Natural killer cell (primary cell): ENCODE measurements at places on chromosomes 3 and 15. TPM values are rescaled to one million over a fixed set of nuclear protein-coding genes. Genes with fewer than 3 reads are reported as not detected.

SAXO2 gene
- 6.5 TPM for total RNA-seq

- DNase-seq, result no peak
- no peaks in the 10 kb centered on the region for H3K27me3 ChIP-seq
- H3K4me3 ChIP-seq, result no peak overlapping the region
- H3K4me1 ChIP-seq, result no peaks in the 10 kb centered on the region
These were observed 185.8 kb upstream of the UBE3A start for GRCh38 chr15:25624504-25625177.

MYO5C gene
- total RNA-seq, result 0.45 TPM

DNA sequence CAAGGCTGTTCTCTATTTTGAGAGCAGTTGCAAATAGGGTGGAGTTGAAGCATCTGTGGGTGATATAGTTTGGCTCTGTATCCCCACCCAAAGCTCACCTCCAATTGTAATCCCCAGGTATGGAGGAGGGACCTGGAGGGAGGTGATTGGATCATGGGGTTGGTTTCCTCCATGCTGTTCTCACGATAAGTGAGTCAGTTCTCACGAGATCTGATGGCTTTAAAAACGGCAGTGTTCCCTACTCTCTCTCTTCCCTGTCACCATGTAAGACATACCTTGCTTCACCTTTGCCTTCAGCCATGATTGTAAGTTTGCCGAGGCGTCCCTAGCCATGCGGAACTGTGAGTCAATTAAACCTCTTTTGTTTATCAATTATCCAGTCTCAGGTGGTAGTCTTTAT is 21.0 kb downstream of the CHST2 start:
- no peaks in the 10 kb centered on the region for H3K4me1 ChIP-seq
- no peaks in the 10 kb centered on the region for H3K27me3 ChIP-seq
- no peak overlapping the region for H3K4me3 ChIP-seq
- DNase-seq, result no peak
- H3K36me3 ChIP-seq, result no peaks in the 10 kb centered on the region

GOLGA8T gene
- 2.6 TPM for total RNA-seq

ITIH1 gene
- total RNA-seq, result not detected

GRCh38 chr3:2158828-2159227 is 60.2 kb downstream of the CNTN4 start:
- H3K4me3 ChIP-seq, result no peak overlapping the region
- no peaks in the 10 kb centered on the region for H3K4me1 ChIP-seq
- H3K36me3 ChIP-seq, result no peaks in the 10 kb centered on the region
- no peaks in the 10 kb centered on the region for H3K27me3 ChIP-seq
- no peak for DNase-seq

DNA sequence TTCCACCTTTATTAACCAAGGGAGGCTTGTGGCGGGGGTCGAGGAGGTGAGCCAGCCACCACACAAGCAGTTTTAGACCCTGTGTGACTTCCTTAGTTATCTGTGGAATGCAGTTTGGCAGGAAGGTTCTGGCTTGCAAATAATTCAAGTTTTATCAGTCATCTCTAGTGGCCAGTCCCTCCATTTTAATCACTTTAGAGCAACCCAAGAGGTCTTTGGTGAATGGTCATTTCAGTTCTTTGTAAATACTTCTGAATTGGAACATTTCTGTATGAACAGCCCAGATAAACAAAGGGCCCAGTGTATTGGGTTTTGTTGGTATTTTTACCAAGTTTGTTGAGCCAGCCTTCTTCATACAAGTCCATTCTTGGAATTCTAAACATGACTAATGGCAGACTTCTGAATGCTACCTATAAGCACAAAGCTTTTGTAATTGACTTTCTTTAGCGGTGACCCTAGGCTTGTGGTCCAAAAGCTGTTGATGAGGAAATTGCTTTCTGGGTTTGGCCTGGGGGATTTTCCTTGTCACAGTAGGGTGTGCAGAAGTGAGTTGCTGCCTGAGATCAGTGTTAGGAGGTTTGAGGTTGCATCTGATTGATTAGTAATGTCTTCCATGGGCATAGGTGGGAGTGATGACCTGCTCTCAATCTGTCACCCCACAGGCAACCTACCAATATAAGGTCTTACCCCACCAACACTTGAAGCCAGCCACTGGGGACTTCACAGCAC is 193.3 kb upstream of the TOPAZ1 start:
- no peak for DNase-seq
- H3K36me3 ChIP-seq, result no peaks in the 10 kb centered on the region
- no peak overlapping the region for H3K4me3 ChIP-seq
- no peak overlapping the region for H3K27ac ChIP-seq
- no peaks in the 10 kb centered on the region for H3K4me1 ChIP-seq

GRCh38 chr3:46278816-46279672 is 36.8 kb downstream of the CCR3 start:
- H3K27me3 ChIP-seq, result no peaks in the 10 kb centered on the region
- peaks cover 73% of the 10 kb centered on the region for H3K4me1 ChIP-seq
- no peak overlapping the region for H3K4me3 ChIP-seq
- peak overlapping the region; percentile 6 for H3K27ac ChIP-seq
- no peaks in the 10 kb centered on the region for H3K36me3 ChIP-seq

- no peaks in the 10 kb centered on the region for H3K27me3 ChIP-seq
- H3K4me3 ChIP-seq, result no peak overlapping the region
- H3K27ac ChIP-seq, result peak overlapping the region; percentile 86
- no peaks in the 10 kb centered on the region for H3K36me3 ChIP-seq
- H3K4me1 ChIP-seq, result peaks cover 24% of the 10 kb centered on the region
These were observed 981 bp upstream of the SCAP start for GRCh38 chr3:47476644-47477199.
